Stimulated activated CD4-positive, alpha-beta T cell treated with anti-CD3 and anti-CD28 coated beads, Interleukin-15, amount 100 ng/mL, for 24 hours (primary cell): ENCODE measurements at places on chromosomes 2 and 18.

DNA sequence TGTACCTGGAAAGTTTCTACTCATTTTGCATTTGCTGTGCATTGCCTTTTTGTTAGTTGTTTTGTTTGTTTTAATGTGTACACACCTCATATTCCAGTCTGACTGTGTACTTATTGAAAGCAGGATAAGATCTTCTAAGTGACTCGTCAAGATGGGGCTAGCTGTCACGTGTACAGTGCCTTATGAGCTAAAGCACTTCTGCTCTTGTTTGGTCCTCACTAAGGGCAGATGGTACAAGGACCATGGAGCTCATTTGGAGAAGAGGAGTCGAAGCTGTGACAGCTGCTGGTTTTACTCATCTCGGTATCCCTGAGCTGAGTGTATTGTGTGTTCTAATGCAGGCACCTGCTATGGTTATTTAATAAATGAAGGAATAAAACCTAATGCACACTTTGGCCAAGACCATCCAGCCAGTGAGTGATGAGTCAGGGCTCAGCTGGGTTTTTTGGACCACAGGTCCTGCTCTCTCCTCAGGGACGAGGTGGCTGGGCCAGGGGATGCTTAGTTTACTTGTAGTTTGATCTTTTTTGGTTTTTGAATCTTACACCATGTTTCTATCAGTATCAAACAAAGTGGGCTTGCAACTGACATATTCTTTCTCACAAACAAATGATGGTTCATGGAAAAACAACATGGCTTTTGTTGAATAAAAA, 152.5 kb upstream of the APCDD1 start:
- no peak for DNase-seq

DNA sequence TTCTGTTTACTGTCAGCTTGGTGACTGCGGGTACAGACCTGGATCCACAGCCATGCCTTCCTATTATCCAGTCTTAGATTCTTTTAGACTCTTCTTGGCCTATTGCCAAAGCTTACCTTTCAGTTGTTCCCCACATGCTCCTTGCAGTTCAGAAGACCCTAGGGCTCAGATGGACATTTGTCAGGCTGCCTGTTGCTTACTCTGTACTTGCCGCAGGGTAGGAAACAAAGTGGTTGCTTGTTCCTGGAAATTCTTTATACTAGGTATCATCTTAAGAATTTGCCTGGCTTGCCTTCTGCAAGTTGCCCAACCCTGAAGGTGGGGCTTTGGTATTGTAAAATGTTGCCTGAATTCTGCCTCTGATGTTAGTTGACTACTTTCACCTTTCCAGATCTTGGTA, 24.4 kb downstream of the CD28 start:
- no peak for DNase-seq

DNA sequence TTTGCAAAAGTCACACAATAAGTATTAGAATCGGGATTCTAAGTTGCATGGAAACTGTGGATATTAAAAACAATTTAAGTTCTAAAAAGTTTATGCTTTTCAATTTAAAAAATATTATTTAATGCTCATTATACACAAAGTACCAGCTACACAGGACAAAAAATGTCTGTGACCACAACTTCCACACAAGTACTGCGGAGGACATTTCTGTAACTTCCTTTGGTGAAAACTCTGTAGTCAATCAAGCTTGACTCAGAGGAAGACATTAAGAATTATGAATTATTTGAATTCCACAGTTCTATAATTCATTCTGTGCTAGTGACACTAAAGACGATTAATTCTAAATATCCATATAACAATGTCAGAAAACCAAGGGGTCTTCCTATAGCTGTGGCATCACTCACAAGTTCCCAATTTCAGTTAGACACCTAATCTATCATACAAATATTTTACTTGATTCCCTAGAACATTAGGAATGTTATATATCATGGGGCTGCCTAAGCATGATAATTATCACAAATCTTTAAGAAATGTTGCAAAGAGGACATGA, 120.5 kb downstream of the AFF3 start:
- DNase-seq: no peak

DNA sequence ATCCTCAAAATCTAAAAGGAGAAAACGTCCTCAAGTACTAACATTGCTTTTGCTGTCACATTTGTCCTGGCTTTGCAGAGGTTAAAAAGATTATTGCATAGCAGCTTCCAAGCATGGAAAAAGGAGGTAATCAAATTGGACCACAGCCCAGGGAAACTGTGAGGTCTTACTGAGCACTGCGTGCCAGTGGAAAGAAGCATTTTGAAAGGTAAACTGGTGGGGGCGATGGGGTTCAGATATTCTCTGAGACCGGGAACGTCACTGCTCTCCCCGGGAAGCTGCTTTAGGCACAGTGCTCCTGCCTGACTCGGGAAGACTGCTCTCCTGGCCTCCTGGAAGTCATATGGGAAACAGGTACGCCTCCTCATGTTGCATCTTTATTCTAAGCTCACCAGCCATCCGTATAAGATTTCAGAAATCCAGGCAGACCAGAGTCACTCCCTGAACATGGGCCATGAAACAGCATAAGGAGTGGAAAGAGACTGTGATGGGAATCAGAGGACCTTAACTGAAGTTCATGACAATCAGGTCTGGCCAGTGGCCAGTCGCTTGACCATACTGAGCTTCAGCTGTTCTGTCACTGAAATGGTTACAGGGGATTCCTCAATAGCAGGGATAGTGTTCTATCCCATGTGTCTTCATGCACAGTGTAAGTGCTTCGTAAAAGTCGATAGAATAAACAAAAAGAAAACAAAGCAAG, 284.1 kb downstream of the TRIB2 start:
- DNase-seq: no peak

DNA sequence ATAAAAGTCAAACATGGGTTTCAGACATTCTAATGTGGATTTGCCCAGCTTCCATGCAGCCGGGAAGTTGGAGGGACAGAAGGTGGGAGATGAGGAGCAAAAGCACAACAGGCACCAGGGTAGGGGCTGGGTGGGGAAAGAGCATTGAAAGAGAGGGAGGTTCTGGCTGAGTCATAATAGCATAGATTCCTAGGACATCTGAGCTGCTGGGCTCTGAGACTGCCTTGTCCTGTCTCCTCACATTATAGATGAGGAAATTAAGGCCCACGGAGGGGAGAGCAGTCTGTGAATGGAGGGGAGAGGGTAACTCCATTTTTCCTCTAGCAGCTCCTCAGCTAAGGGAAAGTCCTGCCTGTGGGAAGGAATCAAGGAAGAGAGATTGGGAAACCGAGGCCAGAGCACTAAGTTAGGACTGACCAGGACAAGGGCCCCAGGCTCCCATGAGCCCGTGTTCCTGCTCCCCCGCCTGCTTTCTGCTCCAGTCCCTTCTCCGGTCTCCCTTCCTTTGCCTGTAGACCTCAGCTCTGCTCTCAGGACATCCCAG, 26.2 kb downstream of the SH2D6 start:
- DNase-seq: no peak

DNA sequence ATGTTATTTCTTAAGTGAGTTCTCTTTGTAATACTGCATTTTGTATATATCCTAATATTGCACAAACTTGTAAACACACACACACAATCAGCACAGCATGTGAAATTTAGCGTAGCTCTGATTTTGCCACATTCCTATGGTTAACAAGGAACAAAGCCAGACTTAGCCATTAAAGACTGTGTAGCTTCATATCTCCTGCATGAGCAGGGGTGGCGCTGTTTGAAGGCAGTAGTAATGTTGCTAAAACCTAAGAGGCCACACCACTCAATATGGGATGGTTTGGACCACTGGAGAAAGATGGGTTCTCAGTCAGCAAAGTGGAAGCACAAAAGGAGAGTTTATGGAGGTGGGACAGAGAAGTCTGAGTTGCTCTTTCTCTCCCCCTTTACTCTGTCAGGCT, 61.1 kb upstream of the RND3 start:
- no peak for DNase-seq

- peak; percentile 16 for DNase-seq
Measured at GRCh38 chr2:106137731-106138521, 56.2 kb downstream of the UXS1 start.

GRCh38 chr2:217127744-217128143, 267.9 kb upstream of the TNP1 start:
- DNase-seq: no peak

DNA sequence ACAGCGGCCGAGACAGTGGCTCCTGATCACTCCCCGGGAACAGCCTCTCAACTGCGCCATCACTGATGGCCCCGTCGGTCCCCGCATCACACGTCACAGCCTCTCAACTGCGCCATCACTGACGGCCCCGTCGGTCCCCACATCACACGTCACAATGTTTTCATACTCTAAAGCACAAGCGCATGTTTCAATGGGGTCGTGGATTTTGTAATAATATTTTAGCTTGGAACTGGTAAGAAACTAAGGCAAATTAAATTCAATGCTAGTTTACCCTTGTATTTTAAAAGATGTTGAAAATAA, 44.2 kb upstream of the CTDP1 start:
- DNase-seq: no peak
